Tibial artery (tissue), 4 donors: ENCODE measurements at places on chromosomes 7 and 10.

DNA sequence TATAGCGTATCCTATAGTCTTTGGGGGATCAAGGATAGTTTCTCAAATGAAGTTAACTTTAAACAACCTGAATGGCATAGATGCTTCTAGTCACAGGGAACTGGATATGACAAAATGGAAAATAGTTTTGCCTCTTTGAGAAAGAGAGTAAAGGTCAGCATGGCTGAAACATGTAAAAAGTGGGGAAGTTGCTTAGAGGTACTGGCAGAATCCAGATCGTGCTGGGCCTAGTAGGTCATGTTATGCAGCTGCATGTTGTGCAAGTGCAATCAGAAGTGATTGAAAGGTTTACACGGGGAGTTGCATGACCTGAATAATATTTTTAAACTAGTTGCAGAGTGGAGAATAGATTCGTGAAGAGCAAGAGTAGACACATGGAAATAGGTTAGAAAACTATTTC lies 201.1 kb upstream of the HDAC9 start:
- DNase-seq, result no peak

DNA sequence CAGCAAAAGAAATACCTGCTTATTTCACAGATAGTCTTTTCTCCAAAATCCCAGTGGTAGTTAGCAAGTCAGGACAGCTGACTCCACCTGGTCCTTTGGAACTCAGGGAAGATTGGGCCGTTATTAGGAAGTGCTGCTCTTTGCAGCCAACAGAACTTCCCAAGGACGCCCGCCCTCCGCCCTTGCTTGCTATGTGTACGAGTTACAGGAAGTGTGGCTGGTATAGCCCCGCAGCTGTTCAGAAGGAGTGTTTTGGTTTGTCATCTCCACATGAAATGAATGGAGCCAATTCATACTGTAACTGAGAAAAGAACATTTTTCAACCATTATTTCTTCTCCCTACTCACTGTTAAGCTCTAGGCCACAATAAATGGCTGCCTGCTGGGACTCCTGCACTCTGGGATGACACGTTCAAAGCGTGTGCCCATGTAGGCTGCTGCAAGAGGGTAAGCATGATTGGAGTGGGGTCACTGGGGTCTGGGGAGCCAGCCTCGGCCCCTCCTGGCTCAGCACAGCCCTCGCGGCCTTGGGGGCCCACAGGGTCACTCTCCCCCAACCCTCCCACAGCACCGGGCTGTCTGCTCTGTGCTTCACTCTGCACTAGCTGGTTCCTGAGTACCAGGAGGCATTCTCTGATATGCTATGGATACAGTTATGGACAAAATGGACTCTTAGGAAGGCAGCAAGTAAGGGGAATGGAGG lies 244.0 kb downstream of the EBF3 start:
- DNase-seq, result peak; percentile 42

DNA sequence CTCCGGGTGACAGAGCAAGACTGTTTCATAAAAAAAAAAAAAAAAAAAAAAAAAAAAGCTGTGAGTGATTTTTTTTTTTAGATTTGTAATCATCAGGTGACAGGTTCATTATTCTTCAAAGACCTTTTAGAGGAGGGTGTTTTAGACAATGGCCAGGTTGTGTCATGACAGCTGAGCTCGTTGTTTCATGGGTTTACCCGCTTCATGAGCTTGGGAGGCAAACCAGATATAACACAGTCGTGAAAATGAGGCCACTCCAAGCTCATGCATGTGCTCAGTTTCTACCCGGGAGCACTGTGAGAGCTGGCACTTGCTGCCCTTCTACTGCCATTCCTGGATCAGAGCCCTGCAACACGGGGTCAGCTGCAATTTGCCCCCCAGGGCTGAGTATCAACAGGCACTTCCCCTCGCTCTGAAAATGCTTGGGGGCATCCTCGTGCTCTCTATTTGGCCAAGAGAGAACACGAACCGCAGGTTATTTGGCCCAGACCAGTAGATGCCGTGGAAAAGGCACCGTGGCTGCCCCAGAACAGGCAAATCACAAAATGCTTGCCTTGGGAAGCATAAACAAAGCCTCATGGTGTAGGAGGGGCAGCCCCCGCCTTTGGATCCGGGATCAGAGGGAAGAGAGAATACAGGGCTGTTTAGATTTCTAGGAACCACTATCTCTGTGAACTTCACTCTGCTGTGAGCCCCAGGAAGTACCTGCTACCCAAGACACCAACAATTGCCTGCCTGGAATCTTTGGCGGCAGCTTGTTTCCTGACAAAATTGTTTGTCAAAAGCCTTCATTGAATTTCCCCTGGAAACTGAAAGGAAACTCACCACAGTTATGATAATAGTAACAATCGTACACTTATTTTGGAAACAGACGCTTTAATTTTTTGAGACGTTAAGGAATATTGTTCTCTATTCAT lies 371.0 kb downstream of the FRMD4A start:
- DNase-seq, result no peak

GRCh38 chr10:20977300-20977699 lies 80.2 kb upstream of the NEBL start:
- no peak for DNase-seq

- DNase-seq, result peak; percentile 42
These were observed 418.9 kb downstream of the ZNF716 start for GRCh38 chr7:57868771-57869483.

GRCh38 chr7:21253740-21254687 lies 173.9 kb upstream of the SP4 start:
- DNase-seq, result no peak

- no peak for DNase-seq
These were observed 177.2 kb upstream of the PODXL start for GRCh38 chr7:131733604-131734003.

DNA sequence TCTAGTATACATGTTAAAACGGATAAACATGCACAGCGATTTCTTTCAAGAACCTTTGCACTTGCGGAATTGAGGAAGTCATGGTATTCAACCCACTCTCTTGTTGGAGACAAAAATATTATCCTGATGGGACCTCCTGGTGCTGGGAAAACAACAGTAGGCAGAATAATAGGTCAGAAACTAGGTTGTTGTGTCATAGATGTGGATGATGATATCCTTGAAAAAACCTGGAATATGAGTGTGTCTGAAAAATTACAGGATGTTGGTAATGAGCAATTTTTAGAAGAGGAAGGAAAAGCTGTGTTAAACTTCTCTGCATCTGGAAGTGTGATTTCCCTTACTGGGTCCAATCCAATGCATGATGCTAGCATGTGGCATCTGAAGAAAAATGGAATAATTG lies 6.9 kb downstream of the THNSL1 start:
- no peak for DNase-seq

DNA sequence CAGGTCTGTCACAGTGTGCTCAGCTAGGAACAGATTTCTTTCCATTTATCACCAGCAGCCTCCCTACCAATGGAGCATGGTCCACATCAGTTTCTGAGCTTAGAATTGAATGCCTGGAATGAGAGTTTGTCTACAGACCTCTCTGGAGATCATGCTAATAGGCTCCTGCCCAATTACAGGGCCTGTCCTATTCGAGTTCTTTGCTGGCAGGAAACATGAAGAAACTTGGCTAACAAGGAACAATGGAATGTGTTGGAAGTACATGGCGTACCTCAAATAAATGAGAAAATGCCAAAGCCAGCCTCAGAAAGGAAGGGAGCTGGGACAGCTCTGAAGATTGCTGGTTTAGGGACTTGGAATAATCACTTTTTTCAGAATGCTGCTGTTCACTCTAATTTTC lies 186.0 kb upstream of the AKR1E2 start:
- peak; percentile 54 for DNase-seq

DNA sequence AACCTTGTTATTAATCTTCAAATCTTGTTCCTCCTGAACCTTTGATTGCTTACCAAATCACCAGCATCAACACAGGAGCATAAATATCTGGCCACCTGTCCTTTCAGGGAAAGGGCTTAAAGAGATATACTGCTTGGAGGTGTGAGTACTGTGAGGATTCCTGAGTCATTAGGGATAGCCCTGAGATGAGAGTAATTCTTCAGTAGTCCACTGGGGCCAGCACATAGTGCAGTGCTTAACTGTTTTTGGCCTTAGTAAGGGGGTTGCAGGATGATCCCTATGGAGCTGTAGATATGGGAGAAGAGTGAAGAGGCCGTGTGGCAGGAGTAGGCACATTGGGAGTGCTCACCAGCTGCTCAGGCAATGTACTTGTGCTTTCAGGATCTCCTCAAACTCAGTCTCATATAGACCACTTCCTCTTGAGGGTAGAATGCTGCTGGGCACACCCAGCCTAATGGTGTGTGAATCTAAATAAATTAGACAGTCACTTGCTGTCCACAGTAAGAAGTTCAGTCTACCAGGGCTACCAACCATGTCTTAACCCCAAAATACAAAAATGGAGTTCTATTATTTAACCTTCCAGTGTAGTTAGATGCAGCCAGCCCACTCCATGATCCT lies 26.5 kb upstream of the GPR141 start:
- no peak for DNase-seq

- no peak for DNase-seq
These were observed 59.5 kb upstream of the CDCA7L start for GRCh38 chr7:22005151-22005550.

DNA sequence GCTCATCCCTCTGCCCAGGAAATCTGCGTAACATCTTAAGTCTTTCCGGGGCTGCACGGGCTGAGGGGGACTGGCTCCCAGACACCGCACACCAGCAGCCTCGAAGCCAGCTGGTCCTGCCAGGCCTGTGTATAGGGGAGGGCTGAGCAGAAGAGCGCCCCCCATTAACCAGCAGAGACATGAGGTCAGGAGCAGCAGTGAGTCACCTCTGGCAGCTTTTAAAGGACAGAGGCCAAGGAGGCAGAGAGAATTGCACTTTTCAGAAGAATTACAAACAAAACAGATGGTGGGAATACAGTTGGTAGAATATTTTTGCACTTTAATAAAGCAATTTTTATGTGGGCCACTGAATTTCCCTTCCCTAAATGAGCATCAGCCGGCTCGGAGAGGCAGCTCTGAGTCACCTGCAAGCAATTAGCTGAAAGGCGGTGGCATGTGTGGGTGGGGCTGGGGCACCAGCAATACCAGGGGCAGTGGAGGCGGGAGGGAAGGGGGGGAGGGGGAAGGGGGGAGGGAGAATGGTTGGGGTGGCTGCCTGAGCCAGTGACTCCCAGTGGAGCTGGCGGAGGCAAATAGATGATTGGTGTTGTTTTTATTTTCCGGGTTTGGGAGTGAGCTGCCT lies 39.1 kb downstream of the GOLGA7B start:
- DNase-seq, result no peak

DNA sequence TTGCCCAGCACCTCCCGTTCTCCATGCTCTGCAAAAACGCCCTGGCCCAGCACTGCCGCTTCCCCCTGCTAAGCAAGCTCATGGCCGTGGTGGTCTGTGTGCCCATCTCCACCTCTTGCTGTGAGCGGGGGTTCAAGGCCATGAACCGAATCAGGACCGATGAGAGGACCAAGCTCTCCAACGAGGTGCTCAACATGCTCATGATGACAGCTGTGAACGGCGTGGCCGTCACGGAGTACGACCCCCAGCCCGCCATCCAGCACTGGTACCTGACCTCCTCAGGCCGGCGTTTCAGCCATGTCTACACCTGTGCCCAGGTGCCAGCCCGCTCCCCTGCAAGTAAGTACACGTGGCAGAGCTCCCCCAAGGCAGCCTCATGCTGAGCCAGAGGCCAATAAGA lies 11.6 kb upstream of the ATP6V0E2 start:
- no peak for DNase-seq

DNA sequence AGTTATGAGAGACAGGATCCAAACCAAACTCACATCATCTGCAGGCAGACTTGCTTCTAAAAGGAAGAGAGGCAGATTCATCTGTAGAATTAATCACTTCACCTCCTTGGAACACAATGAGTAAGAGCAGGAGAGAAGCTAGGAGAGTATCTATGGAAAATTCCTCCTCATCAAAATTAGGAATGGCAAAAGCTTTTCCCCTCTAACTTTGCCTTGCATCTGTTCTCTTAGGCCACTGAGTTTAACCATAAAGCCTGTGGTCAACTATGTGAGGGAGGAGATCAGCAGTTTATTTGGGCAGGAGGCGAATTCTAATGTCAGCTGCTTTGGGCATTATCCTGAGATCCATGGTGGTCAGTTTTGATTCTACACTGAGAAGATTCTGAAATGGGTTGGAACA lies 561.7 kb downstream of the GFRA1 start:
- no peak for DNase-seq
